ENCODE measurements at places on chromosomes 5 and 9.

- no peak for DNase-seq
Observed at GRCh38 chr5:164809821-164810220, 1304.4 kb downstream of the MAT2B start.

GRCh38 chr9:110472111-110472510 is 107.4 kb downstream of the SVEP1 start:
- DNase-seq, result no peak

DNA sequence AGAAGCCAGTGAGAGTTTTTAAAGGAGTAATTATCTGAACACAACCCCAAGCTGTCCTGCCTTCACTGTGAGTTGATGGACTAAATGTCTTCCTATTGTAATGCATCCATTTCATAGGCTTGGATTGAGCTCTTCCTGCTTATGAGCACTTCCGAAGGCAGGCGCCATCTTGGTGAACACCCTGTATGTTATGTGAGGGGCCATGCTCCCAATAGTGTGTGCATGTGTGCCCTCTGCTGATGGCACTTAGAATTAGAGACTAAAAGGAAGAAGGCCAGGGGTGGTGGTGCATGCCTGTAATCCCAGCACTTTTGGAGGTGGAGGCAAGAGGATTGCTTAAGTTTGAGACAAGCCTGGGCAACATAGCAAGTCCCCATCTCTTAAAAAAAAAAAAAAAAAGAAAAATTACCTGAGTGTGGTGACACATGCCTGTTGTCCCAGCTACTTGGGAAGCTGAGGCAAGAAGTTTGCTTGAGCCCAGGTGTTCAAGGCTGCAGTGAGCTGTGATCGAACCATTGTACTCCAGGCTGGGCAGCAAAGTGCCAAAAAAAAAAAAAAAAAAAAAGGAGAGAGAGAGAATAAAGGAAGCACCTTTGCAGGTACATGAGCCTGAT is 65.0 kb downstream of the C9orf152 start:
- DNase-seq, result no peak

DNA sequence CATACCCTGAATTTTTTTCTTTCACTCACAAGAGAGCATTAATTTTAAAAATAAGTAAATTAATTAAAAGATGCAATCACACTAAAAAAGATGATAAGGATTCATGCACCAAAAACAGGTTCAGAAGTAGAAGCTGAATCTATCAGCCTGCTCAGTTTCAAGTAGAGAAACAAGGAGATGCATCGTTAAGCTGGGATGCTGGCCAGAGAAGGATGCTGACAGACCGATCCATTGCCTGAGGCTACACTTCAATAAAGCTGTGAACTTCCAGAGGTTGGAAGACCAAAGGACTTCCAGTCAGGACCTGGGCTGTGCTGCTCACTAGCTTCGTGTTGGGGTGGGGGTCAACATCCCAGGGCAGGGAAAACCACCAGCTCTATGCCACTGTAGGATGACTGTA is 457.7 kb downstream of the EFNA5 start:
- no peak for DNase-seq

- DNase-seq, result no peak
Observed at GRCh38 chr5:137304226-137304874, 194.8 kb downstream of the SPOCK1 start.
